ENCODE measurements at places on chromosomes 4 and X.

- H3K4me1 ChIP-seq: no peaks in the 10 kb centered on the region
- H3K4me3 ChIP-seq: no peak overlapping the region
- H3K27ac ChIP-seq: no peak overlapping the region
- H3K27me3 ChIP-seq: no peaks in the 10 kb centered on the region
Observed at GRCh38 chr4:189815404-189816192, 125.1 kb upstream of the FRG1 start.

GRCh38 chr4:36142504-36142903 lies 101.8 kb downstream of the ARAP2 start:
- no peak for DNase-seq
- no peaks in the 10 kb centered on the region for H3K36me3 ChIP-seq
- no peaks in the 10 kb centered on the region for H3K27me3 ChIP-seq

- H3K4me1 ChIP-seq: no peaks in the 10 kb centered on the region
- H3K36me3 ChIP-seq: no peaks in the 10 kb centered on the region
- H3K27me3 ChIP-seq: no peaks in the 10 kb centered on the region
- H3K27ac ChIP-seq: no peak overlapping the region
Observed at GRCh38 chr4:111630705-111631104, 514.5 kb upstream of the FAM241A start.

DNA sequence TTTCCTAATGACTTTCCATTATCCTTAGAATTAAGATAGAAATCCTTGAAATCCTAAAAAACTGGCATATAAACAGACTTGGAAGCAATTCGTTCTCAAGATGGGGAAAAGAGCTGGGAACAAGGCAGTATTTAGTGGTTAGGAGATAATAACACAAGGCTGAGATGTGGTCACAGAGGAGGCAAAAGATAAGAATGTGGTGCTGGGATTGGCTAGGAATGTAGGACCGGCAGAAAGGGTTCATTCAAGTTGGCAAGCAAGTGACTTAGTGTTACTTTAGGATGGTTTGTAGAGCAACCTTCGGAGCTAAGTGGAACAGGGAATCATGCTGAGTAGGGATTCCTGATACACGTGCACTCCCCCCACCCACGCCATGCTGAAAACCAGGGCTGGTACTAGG lies 121.9 kb upstream of the RPS6KA3 start:
- no peak for DNase-seq
- H3K27me3 ChIP-seq: no peaks in the 10 kb centered on the region
- H3K36me3 ChIP-seq: no peaks in the 10 kb centered on the region
- H3K27ac ChIP-seq: no peak overlapping the region
- H3K4me3 ChIP-seq: no peak overlapping the region

DNA sequence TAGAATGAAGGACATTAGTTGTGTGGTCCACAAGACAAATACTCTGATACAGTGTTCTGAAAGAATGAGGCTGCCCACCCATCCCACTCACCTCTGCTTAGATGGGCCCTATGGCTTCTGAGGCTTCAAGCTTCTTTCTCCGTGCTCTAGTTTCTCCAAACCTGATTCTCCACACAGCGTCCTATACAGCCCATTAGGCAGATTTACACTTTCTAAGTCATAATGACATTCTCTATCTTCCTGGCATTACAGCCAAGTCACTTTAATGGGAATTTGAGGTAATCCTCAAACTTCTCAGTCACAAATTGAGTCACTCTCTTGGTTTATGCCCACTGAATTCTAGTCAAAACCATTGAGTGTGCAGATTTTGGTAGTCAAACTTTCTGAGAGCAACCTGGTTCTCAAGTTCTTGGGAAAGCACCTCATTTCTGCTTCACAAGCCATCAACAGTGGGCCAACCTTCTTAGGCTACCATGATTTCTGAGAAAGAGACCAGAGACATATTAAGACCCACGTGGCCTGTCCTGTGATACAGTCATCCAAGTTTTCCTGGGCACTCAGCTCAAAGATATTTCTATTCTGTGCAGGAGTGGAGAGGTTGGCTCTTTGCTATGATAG lies 6.2 kb upstream of the SETD7 start:
- DNase-seq: no peak
- peaks cover 16% of the 10 kb centered on the region for H3K4me1 ChIP-seq
- no peak overlapping the region for H3K27ac ChIP-seq
- no peaks in the 10 kb centered on the region for H3K36me3 ChIP-seq
- peaks cover 3% of the 10 kb centered on the region for H3K27me3 ChIP-seq

GRCh38 chr4:53113431-53114225 lies 251.5 kb downstream of the RASL11B start:
- H3K27ac ChIP-seq: no peak overlapping the region
- H3K36me3 ChIP-seq: no peaks in the 10 kb centered on the region
- no peaks in the 10 kb centered on the region for H3K27me3 ChIP-seq
- no peak for DNase-seq
- H3K4me1 ChIP-seq: no peaks in the 10 kb centered on the region
- H3K4me3 ChIP-seq: no peak overlapping the region

DNA sequence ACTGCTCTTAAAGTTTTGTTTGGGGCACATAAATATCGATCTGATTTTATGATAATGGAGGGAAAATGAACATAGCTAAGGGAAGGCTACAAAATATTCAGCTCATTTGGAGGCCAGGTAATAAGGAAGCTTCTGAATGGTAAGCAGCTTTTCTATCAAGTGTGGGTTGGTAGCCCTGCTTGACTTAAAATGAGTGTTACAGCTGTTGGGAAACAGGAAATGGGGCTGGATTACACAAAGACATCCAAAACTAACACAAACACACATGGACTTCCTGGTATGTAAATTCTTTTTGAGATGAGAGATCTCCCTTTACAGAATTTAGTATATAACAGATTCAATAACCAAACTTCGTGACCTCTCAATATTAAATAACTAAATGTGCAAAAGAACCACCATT lies 58.0 kb downstream of the FGF16 start:
- H3K4me1 ChIP-seq: no peaks in the 10 kb centered on the region

DNA sequence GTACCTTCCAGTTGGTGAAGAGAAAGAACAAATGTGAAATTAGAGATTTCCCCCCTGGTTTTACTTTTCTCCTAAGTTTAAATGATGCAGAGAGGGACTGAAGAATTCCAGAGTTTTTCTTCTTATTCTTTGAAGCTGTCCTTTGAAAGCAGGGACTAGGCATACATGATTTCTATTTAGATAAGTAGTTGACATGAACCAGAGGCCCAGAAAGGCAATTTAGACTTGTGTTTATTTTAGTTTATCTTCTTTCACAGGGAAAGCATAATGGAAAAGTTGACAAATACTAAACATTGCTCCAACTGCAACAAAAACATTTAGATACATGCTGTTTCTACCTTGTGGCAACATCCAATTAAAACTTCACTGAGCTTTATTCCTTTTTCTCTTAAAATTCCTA lies 32.0 kb downstream of the PTPN13 start:
- no peaks in the 10 kb centered on the region for H3K36me3 ChIP-seq
- H3K27me3 ChIP-seq: no peaks in the 10 kb centered on the region
- H3K4me1 ChIP-seq: no peaks in the 10 kb centered on the region
- no peak overlapping the region for H3K27ac ChIP-seq
- no peak for DNase-seq

DNA sequence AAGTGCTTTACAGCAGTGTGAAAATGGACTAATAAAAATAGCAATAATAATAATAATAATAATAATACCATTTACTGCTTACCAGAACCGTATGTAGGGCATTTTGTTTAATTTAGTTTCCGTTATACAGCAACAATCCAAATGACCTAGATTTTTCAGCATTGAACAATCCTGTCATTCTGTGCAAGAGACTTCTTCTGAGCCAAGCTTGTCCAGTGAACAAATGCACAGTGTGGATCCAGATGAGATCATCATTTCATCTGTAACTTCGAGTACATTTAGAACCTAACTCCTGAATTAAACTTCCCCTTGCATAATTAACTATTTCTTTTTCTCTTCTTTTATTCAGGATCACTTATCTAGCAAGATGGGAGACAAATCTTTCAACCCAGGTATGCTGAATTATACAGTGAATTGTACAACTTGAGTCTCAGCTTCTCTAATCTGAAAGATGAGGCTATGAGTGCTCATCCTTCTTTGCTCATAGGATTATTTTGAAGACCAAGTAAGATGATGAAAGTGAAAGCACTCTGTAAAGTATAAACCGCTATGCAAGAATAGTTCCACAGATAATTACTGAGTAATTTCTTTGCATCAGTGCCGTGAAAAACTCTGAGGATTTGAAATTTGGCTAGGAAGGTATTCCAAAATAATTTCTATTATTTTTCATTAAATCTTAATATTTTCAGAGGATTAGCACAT lies 6.6 kb downstream of the CLNK start:
- no peaks in the 10 kb centered on the region for H3K4me1 ChIP-seq
- H3K4me3 ChIP-seq: no peak overlapping the region
- no peaks in the 10 kb centered on the region for H3K36me3 ChIP-seq
- H3K27me3 ChIP-seq: no peaks in the 10 kb centered on the region
- no peak overlapping the region for H3K27ac ChIP-seq

GRCh38 chrX:34810364-34810763 lies 132.2 kb upstream of the FAM47B start:
- H3K27ac ChIP-seq: no peak overlapping the region
- no peaks in the 10 kb centered on the region for H3K27me3 ChIP-seq
- DNase-seq: no peak
